ENCODE measurements at places on chromosomes 16 and 17. TPM values are rescaled to one million over a fixed set of nuclear protein-coding genes. Genes with fewer than 3 reads are reported as not detected.

The RMI2 gene
- 2.7 TPM for total RNA-seq

The LDHD gene
- total RNA-seq = 21.2 TPM

DNA sequence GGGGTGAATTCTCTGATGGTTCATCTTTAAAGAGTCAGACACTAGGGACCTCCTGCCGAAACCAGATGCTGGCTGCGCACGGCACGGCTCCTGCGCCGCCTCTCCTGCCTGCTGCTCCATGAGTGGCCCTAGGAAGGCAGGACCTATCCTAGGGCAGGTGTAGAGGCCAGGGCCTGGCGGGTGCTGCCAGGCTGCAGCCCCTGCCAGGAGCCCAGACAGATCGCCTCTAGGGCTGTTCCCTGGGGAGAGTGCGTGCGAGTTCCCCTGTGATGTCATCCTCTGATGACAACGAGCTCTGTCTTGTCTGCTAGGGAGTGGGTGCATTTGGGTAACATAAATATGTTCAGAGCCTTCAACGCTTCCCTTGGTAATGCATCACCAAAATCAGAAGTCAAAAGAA is 23.9 kb downstream of the SLC38A10 start:
- no peak for DNase-seq

- DNase-seq = no peak
These were observed 10.5 kb downstream of the CBFB start for GRCh38 chr16:67039260-67040020.

Data from dorsolateral prefrontal cortex (tissue), 122 donors.